ENCODE measurements at places on chromosomes 11 and 22.

- no peak for DNase-seq
Measured at GRCh38 chr22:28884747-28885350, 1.5 kb downstream of the ZNRF3 start.

DNA sequence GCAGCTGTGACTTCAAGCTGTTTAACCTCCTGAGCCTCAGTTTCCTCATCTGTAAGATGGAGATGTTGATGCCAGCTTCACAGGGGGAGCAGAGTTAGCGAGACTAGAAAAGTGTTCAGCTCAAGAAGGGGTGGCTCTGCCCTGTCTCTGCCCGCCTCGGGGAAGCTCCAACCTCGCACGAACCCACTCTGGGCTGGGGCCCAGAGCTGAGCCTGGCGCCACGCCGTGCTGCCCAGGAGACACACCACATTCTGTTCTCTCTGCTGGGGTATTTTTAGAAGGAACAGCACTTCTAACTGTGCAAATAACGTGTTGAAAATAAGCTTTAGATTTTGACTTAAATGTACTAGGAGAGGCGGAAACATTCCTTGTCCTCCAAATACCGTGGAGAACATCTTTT lies 74.1 kb downstream of the PHF21B start:
- DNase-seq, result no peak

DNA sequence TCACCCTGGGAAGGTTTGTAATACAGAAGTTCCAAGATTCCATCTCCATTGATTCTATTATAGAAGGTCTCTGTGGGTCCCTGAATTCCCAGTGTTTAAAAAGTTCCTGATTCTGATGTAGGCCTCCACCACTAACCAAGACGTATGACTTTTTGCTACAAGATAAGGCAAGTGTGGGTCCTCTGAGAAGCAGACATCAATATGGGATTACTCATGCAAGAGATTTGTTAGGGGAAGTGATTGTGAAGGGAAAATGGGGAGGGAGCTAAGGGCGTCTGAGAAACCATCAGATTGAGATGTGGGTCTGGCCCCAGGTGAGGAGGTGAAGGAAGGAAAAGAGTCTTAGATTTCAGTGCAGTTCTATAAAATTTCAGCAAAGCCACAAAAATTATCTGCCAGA lies 10.2 kb upstream of the LGR4 start:
- DNase-seq, result no peak

GRCh38 chr22:28252539-28252938 lies 333.5 kb upstream of the PITPNB start:
- DNase-seq, result no peak

GRCh38 chr11:34394771-34395300 lies 37.0 kb upstream of the ABTB2 start:
- DNase-seq, result no peak

DNA sequence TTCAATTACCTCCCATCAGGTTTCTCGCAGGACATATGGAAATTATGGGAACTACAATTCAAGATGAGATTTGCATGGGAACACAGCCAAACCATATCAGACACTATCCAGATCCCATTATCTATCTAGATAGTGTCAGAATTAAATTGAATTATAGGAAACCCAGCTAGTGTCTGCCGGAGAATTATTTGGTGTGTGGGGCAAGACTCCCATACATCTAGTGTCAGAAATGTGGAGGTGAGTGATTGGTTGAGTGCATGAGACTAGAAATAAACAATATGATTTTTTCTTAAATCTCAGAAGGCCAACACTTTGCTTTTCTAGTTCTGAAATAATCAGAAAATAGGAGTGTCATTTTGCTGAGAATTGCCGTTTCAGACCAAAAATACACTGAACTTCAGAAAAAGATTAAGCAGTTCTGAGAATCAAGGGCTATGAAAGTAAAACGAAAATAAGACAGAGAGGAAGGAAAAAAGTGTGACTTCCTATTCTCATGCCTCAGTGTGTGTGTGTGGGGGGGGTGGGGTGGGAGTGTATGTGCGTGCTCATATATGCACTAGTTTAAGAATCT lies 21.3 kb downstream of the CASP12 start:
- DNase-seq, result no peak

GRCh38 chr22:38843657-38844314 lies at the start of gene NPTXR:
NPTXR (minus strand) TSS chr22:38844028.
- no peak for DNase-seq

DNA sequence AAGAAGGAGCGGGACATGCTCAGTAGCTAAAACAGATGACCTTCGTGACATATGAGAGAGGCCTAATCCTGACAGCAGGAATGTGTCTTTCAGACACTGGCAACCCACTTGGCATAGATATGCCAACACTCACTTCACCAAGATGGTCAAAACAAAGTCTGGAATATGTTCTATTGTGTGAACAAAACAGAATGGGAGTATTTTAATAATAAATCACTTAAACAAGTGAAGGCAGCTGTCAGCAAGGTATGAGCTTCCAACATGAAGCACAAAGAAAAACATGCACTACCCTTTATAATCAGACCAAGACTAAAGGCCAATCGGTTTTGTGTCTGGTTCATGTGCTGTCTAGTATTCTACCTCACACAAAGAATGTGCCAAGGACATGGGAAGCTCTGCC lies 23.1 kb downstream of the CCDC34 start:
- no peak for DNase-seq

DNA sequence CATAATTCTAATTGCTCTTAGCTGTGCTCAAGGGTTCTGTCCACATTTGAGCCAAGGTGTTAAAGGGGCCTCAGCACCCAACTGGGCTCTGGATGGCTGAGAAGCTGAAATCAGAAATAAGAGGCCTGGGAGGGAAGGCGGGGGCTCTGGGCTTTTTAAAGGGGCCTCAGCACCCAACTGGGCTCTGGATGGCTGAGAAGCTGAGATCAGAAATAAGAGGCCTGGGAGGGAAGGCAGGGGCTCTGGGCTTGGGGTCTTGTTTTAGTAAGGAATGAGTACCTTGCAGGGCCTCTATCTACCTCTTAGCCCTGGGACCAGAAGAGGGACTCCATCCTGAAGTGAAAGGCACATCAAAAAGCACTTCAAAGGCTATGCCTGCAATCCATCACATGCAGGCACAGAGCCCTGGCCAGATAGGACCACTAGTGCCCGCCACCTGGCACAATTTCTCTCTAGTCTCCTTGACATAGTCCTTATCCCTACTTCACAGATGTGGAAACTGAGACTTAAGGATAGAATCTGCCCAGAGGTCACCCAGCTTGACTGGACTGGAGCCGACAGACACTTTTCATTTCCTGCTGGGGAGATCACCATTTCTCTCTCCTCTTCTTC lies 35.6 kb downstream of the DKK3 start:
- DNase-seq, result no peak

DNA sequence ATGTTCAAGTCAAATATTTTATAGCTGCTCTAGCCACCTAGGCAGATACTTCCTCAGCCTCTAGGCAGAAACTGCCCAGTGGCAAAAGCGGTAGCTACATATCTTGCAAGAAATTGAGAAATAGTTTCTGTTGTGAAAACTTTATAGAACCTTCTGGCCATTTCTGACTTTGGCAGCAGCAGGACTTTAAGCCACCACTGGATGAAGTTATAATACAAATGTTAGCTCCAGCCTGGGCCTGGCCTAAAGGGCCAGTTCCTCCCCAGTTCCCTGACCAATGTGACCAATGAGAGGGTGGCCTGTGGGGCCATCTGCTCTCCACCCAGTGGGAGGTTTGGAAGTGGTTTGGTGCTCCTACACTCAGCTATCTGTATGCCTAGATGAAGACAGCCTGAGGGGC lies 254.0 kb upstream of the NARS2 start:
- DNase-seq, result no peak

GRCh38 chr11:629237-629583 lies 2.2 kb upstream of the SCT start:
- no peak for DNase-seq

GRCh38 chr11:64876835-64877341 lies 1.5 kb downstream of the EHD1 start:
- DNase-seq, result no peak

GRCh38 chr11:19849107-19849789 lies 136.6 kb downstream of the NAV2 start:
- no peak for DNase-seq

DNA sequence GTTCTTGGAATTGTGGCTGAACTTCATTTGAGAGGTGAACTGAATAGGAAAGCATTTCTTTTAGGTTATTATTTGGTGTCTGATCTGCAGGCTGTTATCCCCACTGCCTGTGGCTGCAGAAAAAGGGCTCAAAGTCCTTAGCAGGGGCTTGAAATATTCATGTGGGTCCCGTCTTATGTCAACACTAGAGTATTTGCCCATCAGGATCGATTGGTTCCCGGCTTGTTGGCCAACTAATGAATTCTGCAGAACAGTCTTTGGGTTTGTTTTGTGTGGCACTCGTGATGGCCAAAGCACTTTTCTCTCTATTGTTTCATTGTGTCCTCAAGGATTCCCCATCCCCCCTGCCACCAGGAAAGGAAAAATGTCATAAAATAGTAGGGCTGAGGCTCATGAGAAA lies 211.9 kb downstream of the MYO18B start:
- no peak for DNase-seq

- no peak for DNase-seq
Measured at GRCh38 chr11:111193924-111194490, 51.5 kb upstream of the POU2AF2 start.

DNA sequence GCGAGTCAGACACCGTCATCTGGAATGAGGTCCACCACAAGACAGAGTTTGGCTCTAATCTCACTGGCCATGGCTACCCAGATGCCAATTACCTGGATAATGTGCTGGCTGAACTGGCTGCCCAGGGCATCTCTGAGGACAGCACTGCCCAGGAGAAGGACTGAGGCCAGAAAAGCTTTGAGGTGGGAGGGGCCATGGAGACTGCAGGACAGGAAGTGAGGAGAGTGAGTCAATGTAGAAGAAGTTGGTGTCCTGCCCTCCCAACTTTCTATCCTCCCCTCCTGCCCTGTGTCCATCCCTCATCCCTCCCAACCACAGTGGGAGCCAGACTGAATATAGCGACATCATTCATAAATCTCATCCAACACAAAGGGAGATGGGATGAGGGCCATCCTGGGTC lies 8.0 kb downstream of the MPEG1 start:
- no peak for DNase-seq

DNA sequence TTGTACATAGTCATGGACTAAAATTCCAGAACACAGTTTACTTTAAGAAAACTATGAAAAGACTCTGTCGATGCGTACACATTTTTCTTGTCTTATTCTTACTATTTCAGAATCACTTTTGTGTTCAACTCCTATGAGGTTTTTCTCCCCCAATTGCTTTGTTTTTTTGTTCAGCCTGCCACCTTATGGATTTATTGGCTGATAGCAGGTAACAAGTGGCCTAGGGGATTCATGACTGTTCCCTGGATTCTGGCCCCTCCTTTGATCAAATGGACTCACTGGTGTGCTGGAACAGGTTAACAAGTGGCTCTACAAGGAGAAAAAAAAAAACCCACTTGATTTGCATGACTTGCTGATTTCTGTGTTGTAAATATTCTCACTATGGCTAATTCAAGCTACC lies 10.6 kb downstream of the MMP20 start:
- DNase-seq, result no peak

DNA sequence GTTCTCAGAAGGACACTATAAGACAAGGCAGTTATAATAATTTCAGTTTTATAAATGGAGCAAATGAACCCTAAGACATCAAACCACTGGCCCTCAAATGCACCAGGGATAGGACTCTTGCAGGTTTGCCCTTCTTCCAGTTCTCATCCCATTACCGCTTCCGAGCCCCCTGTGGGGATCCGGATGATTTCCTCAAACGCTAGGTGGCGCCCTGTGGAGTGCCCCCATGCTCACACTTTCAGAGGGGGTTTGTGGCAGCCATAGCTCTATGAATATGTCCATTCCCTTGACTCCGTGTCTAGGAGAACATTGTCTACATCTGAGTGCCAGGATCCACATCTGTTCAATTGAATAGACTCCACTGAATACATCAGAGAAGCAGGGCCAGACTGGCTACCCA lies 816.3 kb downstream of the NTM start:
- no peak for DNase-seq

GRCh38 chr11:117881217-117881616 lies 4.8 kb upstream of the FXYD6 start:
- DNase-seq, result no peak

DNA sequence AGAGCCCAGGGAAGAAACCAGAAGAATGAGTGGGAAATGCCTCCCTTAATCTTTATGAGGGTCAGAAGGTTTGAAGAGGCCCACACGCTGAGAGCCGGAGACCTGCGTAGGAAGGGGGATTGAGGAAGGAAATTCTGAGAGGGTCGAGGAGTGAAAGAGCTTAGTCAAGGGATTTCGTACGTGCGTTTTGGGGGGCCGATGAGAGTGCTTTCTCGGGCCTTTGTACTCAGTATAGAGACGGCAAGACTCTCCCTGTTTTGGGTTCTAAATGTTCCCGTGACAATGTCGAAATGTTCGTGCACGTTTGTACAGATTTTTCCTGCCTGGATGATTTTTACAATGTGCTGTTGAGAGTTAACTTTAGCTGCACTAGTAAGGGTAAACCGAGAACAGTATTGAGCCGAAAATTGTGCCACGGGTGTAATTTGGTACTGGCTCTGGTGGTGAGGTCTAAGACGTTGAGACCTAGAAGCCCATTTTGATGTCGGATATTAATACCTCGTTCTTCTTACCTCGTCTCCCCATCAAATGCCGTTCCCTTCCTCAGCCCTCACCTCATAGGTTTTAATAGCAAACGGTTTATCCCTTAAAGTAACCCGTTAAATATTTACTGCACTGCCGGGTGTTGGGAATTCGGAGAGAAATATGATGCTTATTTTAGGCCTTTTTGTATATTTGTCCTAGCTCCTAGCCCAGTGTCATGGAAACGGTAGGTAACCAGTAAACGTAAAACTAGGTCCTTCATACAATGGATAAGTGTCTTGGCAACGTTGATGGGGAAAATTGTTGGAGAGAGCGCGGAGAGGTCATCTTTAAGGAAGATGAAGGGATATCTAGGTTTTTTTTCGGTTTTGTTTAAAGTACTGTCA lies 734 bp downstream of the C11orf58 start:
- no peak for DNase-seq

GRCh38 chr11:74022546-74022945 lies 13.7 kb upstream of the UCP3 start:
- DNase-seq, result no peak

DNA sequence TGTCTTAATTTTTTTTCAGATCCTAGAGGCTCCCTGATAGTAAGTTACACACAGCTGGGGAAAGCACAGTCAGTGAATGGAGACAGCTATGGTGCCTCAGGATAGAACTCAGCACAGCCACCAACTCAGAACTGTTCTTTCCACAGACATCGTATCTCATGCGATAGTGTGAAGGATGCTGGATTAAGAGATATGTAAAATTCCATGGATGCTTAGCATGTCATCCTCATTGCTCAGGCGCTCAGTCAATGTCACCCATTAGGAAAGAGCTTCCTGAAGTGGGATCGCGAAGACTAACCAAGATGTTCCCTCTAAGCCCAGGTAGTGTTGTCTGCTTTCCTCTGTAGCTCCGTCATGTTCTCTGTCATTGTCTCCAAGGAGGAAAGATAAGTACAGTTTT lies 1000.4 kb downstream of the OPCML start:
- no peak for DNase-seq

GRCh38 chr11:59866836-59867235 lies 549 bp upstream of the TCN1 start:
- no peak for DNase-seq
